ENCODE measurements at places on chromosomes 3 and 15.

- no peak for DNase-seq
Measured at GRCh38 chr15:69734699-69735098, 282.1 kb downstream of the RPLP1 start.

GRCh38 chr3:55860049-55860721, 373.1 kb upstream of the WNT5A start:
- DNase-seq = no peak

GRCh38 chr3:113231827-113232253, 20.5 kb downstream of the BOC start:
- no peak for DNase-seq

GRCh38 chr3:190566043-190566933, 52.4 kb downstream of the IL1RAP start:
- peak; percentile 38 for DNase-seq

GRCh38 chr3:36894914-36895313, 49.9 kb downstream of the TRANK1 start:
- no peak for DNase-seq

- DNase-seq = no peak
Measured at GRCh38 chr3:115932807-115933206, 309.5 kb downstream of the GAP43 start.

DNA sequence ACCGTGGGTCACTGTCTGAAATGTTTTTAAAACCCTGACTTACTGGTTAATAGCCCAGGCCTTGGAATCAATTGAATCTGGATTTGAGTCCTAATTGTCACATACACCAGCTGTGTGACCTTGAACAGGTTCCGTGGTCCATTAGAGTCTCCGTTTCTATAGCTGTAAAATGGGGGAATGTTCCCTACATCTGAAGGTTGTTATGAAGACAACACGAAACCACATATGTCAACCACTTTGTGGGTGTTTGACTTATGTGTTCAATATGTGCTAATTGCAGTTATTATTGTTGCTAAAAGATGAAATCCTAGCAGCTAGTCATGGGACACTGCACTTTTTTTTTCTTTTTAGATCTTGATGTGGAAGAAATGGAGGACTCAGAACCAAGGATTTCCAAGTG, 35.3 kb downstream of the ZBTB38 start:
- no peak for DNase-seq
